GM23338 (cell line): ENCODE measurements at places on chromosomes 3 and 15.

- no peak for DNase-seq
These were observed 121.5 kb upstream of the LIPC start for GRCh38 chr15:58309963-58310928.

DNA sequence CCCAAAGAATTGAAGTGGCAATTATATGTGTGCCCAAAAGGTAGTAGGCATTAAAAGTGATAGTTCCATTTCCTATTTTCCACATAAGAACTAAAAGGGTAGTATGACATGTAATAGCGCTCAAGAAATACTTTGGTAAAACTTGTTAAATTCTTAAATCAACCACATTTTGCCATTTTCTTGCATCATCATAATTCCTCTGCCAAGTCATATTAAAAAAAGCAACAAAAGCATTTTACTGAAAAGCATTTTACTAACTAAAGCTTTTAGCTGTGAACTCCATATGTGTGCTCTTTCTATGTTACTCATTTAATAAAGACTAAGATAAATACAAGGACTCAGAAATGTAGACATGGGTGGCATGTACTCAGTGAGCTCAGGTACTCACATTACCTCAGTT lies 70.1 kb downstream of the GPR160 start:
- no peak for DNase-seq

GRCh38 chr3:3906171-3906570 lies 106.9 kb downstream of the LRRN1 start:
- DNase-seq, result no peak

GRCh38 chr15:85752124-85752475 lies 42.6 kb downstream of the KLHL25 start:
- DNase-seq, result peak; percentile 43

GRCh38 chr3:18234717-18235335 lies 190.3 kb downstream of the SATB1 start:
- peak; percentile 27 for DNase-seq

DNA sequence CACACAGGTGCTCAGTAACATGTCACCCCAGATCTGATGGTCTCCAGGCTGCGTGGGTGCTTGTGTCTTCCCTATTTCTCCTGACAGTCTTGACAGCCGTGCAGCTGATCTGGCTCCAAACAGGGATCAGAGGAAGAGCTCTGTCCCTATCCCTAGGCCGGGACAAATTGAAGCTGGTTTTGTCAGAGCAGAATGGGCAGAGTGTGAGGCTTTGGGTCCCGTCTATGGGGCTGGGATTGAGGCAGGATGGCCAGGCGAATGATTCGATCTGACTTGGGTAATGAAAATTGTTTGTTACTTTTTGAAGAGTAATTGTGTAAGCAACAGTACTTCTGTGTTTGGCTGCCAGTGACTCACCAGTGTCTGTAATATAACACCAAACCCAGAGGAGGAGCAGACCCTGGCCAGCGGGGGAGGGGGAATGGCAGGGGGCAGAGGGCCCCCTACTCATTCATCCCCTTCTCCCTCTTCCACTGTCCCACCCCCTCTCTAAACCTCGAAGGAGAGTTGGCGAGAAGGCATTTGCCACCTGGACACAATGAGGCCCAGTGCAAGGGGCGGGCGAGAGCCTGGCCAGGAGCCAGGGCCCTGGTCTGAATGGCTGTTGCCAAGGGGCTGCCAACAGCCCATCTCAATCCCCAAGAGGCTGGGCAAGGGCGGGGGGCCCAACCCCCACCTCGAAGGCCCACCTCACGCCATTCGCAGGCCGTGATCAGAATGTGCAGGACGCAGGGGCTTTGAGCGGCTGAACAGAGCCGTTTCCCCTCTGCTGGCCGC lies 4.9 kb upstream of the MAGEF1 start:
- peak; percentile 67 for DNase-seq

DNA sequence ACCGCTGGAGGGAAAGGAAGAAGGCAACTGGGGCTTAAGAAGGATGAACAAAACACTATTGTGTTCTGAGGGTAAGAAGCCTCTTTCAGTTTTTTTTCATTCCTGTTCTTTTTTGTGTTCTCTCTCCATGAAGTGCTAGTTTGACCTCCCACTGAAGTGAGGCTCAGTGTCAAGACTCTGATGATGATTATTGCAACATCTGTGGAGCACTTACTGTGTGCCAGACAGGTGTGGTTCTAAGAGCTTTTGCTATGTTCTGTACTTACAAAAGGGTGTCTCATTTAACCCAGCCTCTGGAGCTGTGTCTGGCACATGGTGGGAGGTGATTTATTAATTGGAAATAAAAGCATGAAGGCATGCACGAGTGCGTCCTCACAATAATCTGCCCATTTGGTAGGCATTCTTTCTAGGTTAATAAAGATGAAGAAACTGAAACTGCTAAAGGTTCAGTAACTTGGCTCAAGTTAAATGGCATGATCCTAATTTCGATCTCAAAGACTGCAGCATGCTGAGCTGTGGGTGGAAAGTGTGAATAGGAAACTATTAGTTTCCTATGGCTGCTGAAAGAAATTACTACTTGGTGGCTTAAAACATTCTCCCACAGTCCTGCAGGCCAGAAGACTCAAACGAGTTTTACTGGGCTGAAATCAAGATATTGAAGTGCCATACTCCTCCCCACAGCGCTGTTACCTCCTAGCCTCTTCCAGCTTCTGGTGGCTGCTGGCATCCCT lies 38.5 kb upstream of the VEPH1 start:
- DNase-seq, result no peak

GRCh38 chr3:9884555-9885165 lies 4.6 kb upstream of the CIDEC start:
- DNase-seq, result no peak

GRCh38 chr3:160287666-160288065 lies 62.4 kb downstream of the C3orf80 start:
- no peak for DNase-seq

- peak; percentile 32 for DNase-seq
These were observed 167.5 kb upstream of the TRIM42 start for GRCh38 chr3:140510303-140510861.

GRCh38 chr3:36543276-36543997 lies 163.1 kb downstream of the STAC start:
- no peak for DNase-seq

DNA sequence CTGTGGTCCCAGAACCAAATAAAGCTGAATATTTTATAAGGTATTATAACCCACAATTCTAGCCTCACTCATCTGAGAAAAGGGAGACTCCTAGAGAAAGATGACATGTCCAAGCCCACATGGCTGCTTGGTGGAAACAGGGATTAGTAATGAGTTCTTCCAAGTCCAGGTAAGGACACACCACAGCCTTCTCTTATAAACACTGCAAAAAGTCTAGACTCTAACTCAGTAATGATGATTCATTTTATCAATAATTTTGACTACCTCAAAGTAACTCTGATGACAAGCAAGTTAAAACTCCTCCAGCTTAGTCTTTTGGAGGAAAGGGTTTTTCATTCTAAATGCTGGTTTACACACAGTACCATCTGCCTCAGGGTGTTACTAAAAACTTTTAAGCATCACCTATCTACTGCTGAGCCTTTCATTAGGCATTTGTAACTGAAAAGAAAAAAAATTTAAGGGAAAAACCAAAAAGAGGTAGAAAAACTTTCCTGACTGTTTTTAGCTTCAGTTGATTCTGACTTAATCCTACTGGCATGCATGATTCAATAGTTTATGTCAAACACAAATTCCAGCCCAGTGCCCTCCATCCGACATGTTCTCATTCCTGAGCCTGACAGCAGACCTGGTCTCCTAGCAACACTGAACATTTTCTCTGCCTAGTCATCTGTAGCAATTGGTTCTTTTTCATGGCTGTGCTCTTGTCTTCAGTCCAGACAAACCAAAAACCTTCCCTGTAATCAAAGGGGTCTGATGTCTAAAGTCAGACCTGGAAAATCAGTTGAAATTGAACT lies 43.9 kb downstream of the P3H2 start:
- peak; percentile 54 for DNase-seq

GRCh38 chr3:29503958-29504357 lies 223.1 kb downstream of the RBMS3 start:
- DNase-seq, result no peak

DNA sequence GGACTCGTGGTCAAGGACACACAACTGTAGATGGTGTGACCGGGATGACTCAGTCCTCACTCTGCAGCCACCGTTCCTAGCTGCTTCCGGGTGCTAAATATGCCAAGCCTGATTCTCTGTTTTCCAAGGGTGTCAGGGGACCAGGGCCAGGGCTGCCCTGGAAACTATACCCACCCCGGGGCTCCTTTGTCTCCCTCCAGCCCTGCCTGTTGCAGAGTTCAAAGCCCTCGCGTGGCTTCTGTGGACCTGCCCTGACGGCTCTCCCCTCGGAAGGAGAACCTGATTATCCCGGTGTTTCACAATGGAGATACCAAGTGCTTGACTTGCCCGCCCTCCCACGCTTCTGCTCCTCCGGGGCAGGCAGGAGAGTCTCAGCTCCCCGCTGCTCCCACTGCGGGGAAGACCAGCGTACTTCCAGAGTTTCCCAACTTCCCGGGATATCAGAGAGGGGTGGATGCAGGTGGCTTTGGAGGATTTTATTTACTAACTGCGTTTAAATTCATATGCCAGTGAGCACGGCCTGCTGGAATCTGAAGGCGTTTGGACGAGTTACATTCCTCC lies 125.0 kb downstream of the ASB7 start:
- peak; percentile 8 for DNase-seq

DNA sequence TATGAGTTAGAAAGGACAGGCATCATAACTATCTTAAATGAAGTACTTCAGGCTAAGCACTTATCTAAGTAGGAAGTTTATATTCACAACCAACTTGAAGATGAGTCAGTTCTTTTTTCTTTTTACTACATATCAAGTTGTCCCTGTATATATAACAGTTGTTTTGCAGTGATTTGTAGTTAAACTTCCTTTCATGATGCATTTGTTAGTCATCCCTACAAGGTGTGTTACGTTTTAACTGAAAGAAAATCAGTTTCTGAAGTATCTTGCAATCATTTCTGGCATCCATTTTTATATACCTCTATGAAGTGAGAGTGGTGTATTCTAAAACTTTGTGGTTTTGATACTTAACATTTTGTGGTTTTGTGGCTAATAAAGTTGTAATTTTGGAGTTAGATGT lies 46.1 kb downstream of the ZFAND6 start:
- DNase-seq, result no peak

DNA sequence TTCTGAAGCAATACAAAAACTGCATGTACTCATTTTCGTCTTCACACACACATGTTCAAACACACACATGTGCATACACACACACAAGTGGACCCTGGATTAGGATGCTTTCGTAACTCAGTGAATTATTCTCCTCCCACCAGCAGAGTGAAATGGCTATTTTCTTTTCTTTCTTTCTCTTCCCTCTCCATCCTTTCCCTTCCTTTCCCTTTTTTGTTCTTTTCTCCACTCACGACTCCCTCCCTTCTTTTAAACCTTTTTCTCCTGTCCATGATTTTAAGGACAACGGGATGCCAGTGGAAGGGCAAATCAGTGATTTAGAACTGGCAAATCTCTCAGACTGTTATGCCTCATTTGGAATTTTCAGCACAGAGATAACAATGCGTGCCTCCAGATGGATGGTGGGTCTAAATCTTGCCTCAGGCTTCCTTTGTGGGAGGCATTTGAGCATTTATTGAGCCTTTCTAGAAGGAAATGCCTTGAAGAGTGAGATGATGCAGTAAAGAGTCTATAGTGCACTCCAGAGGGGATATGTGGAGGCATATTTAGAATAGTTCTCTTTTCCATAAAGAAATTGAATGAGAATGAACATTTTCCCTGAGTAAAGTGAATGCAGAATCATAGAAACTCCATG lies 130.4 kb upstream of the SLC7A14 start:
- no peak for DNase-seq

DNA sequence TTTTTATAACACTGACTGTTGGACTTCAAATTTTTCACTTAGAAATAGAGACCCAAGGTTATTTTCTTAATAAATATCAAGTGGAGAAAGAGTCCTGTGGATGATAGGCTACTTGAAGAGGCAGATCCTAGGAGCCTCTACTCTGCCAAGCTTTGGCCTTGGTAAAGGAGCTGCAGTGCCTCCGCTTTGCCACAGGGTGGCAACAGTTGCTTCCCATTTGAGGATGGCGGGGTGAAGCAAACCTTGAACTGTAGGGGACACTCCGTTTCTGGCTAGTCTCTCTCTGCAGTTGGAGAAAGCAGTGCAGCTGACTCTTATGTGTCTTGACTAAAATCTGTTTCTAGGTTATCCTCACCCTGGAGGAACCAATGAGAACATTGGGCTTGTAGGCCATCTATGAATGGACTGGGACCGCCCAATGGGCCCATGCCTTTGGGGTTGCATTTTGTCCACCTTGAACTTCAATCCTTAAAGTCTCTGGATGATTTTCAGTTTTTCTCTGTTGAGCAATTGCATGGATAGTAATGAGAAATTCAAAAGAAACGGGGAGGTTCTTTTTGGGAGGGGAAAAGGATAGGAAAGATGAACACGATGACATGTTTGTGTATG lies 9.8 kb downstream of the SCG5 start:
- peak; percentile 86 for DNase-seq

DNA sequence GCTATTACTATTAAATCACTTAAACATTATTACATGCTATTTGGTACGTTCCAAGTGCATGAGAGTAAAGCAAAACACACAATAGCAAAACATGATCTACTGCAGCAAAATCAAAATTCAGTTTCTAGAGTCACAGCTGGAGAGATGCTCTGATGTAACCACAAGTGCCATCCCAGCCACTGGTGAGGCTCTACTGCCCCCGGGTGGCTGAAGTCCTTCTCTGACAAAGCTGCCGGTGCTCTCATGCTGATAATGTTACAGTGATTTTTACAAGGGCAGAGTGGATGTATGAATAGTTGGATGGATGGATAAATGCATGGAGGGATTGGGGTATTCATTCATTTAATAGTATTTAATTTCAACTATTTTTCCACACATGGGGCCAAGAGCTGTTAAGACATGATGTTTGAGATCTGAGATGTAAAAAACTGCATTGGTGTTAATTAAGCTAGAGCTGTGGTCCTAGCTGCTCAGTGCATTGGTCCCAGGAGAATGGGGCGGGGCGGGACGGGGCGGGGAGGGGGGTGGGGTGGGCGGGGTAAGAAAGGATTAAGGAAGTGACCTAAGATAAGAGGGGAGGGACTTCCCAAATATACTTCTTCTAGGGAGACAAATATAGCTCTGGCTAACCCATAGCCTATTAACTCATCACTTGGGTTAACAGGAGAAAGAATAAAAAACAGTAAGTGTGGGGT lies 5.3 kb upstream of the SPESP1 start:
- peak; percentile 92 for DNase-seq

GRCh38 chr3:114290911-114291901 lies 2.6 kb upstream of the TIGIT start:
- peak; percentile 97 for DNase-seq

GRCh38 chr3:129281726-129282125 lies 3.1 kb downstream of the HMCES start:
- no peak for DNase-seq

DNA sequence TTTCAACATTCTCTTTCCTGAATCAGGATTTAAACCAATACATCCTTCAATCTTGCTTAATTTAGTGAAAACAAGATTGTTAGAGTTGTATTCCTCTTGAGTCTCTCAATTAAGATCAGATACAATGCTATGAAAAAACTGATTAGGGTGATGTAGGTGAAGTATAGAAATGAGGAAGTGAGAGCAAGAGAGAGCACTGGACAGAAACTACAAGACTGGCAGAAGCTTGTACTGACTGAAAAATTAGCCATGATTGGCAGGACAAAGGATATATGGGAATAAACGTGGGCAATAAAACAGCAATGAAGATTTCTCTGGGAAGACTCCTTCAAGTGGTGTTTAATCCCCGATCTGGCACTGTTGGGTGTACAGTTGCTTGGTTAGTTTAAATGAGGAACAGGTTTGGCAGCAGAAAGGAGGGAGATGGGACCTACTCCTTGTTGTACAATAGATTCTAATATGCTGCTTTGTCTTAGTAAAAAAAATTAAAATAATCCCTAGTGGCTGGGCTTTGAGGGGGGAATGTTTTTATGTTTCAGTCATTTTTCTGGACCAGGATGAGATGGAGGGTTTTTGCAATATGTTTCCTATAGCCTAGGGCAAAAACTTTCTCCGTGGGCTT lies 252.7 kb downstream of the SLC9A9 start:
- no peak for DNase-seq
